Dermis blood vessel endothelial cell (primary cell): ENCODE measurements at places on chromosomes 4 and X.

DNA sequence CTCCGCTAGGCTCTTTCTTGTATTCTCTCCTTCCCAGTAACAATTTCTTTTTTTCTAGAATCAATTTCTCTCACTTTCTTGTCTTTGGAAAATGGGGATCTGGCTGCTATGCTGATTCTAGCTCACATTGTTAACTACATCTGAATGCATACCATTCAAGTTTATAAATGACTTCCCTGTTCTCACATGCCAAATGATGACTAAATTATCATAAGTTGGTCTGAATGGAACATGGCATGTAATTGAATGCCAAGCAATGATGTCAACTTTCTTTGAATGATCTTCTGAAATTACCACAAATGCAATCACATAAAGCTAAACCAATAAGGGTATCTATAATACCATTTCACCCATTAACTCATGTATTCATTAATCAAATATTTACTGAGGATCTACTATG is 2.7 kb upstream of the ITM2A start:
- DNase-seq = no peak

DNA sequence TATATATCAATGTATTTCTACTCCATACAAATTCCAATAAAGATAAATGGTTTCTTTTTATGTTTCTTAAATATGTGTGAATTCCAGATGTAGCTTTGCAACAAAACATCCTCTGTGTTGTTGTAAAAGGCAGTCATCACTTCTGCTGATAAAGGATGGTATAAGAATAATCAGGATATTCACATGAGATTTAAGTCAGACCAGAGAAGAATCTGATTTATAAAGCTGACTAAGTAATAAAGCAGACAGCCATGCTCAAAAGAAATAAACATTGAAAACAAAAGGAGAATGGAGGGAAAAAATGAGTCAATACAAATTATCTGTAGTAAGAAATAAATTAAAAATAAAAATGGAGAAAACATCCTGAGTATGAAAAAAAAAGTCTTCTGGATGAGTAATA is 27.0 kb upstream of the SLC7A11 start:
- DNase-seq = no peak

DNA sequence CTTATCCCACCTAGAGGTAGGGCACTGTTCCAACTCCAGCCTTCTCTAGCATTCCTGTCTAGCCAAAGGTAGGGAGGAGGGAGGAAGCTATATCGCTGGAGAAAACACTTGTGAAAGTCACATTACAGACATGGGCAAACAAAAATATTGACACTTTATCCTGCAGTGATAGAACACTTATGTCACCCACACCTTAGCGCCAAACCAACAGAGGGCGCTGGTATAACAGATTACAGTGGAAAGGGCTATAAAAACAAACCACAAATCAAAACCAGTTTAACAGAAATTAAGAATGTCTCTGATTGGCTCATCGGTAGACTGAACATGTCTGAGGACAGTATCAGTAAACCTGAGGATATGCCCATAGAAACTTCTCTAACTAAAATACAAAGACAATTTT is 451.3 kb downstream of the TLL1 start:
- DNase-seq = peak; percentile 3

- no peak for DNase-seq
Observed at GRCh38 chrX:5730556-5730955, 498.1 kb downstream of the NLGN4X start.

- no peak for DNase-seq
Observed at GRCh38 chrX:151773434-151773833, 38.9 kb downstream of the CNGA2 start.

- no peak for DNase-seq
Observed at GRCh38 chrX:49756692-49757091, 60.9 kb upstream of the PAGE1 start.

GRCh38 chr4:13597604-13598003 is 29.9 kb downstream of the BOD1L1 start:
- no peak for DNase-seq

GRCh38 chrX:48458711-48459110 is 11.3 kb downstream of the SLC38A5 start:
- no peak for DNase-seq

DNA sequence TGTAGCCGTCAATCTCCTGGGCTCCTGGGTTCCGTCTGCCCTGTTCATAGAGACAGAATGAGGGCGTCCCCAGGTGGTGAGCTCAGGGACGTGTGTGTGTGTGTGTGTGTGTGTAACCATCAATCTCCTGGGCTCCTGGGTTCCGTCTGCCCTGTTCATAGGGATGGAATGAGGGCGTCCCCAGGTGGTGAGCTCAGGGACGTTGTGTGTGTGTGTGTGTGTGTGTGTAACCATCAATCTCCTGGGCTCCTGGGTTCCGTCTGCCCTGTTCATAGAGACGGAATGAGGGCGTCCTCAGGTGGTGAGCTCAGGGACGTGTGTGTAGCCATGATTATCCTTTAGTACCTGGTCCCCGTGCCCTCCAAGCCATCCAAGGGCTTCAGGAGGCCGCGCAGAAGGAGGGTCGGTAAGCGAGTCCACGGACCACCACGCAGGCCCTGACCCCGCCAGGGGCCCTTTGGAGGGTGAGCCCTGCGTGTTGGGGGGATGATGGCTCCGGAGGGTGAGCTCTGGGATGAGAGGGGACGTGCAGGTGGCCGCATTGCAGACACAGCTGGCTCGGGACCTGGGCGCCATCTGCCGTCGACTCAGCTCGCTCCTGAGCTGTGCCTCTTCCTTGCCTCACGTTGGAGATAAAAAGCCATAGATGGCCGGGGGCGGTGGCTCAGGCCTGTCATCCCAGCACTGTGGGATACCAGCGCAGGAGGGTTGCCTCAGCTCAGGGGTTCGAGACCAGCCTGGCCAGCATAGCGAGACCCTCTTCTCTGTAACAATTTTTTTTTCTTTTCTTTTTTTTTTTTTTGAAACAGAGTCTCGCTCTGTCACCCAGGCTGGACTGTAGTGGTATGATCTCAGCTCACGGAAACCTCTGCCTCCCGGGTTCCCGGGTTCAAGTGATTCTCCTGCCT is 5.4 kb upstream of the GTPBP6 start:
- peak; percentile 59 for DNase-seq

DNA sequence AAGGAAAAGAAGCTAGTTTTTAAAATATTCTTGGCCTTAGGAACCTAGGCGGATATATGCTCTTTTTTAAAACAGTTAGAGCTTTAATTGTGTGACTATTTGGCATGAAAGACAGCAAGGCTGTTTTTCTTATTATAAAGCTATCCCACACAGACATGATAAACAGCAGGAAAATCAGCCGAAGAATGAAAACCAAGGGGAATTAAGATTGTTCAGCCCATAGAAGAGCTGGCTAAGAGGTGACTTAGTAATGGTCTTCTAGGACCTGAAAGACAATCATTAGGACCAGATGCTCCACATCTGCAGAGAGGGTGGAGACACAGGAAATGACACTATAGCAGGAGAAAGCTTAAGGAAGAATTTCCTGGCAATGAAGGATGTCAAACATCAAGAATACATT is 171.4 kb upstream of the NRK start:
- no peak for DNase-seq

DNA sequence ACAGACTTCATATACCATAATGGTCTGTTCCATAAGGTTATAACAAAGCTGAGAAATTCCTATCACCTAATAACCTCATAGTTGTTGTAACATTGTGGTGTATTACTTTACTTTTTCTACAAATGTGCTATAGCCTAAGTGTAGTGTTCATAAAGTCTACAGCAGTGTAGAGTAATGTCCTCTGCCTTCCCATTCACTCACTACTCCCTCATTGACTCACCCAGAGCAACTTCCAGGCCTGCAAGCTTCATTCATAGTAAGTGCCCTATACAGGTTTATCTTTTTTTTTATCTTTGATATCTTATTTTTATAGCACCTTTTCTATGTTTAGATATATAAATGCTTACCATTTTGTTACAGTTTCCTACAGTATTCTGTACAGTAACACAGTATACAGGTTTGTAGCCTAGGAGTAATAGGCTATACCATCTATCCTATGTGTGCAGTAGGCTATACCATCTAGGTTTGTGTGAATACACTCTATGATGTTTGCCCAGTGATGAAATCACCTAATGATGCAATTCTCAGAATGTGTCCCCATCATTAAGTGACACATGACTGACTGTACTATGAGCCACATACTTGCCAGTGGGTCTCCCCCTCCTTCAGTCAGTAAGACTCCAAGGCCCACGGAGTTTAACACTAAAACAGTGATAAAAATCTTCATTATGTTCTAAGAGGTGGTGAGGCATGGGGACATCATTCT is 299.9 kb downstream of the UNC5C start:
- no peak for DNase-seq

DNA sequence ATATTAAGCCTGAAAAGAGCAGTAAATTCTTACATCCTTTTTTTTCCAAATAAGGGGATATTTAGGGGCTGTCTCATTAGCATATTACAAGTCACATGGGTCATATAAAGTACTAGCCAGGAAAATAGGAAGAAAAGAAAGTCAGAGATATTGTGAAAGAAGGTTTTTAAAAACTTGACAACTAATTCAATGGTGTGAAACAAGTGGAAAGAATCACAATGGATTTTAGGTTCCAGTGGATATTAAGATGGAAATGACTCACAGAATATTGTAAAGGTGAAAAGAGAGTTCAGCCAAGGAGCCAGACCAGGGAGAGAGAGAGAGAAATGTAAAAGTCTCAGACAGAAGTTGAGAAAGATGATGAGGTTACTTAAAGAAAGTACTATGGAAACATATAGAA is 297.2 kb downstream of the IQCM start:
- DNase-seq = no peak

- no peak for DNase-seq
Observed at GRCh38 chr4:2497931-2498330, 29.0 kb downstream of the RNF4 start.

DNA sequence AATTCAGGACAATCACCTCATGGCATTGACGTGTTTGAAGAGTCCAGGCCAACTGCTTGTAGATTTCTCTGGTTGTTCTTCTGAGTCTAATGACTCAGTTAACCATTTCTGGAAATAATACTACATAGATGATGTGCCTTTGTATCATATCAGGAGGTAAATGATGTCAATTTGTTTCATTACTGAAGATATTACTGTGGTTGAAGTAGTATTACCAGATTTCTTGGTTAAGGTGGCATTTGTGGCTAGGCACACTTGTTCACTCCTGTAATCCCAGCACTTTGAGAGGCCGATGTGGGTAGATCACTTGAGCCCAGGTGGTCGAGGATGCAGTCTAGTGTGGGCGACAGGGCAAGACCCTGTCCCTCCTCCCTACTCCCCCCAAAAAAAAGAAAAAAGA is 15.7 kb downstream of the RPL9 start:
- DNase-seq = no peak

DNA sequence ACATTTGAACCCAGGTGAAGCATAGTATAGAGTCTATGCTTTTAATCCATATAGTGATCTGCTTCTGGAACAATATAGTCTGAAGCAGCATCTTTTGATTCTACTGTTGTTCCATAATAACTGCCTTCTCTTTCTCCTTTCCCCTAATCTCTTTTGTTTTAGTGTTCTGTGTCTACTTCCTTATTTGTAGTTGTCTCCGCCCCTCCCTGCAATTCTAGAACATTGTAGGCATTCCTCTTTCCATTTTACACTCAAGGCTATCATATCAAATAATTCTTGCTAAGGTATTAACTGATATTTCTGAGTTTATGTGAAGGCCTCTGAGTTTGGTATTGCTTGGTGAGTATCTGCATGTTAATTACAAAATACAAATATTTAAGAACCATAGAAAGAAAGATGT is 11.6 kb downstream of the BLTP1 start:
- DNase-seq = no peak

- DNase-seq = peak; percentile 62
Observed at GRCh38 chr4:2413821-2414610, 4.4 kb downstream of the ZFYVE28 start.

GRCh38 chr4:142156256-142156655 is 519.9 kb downstream of the IL15 start:
- DNase-seq = no peak

DNA sequence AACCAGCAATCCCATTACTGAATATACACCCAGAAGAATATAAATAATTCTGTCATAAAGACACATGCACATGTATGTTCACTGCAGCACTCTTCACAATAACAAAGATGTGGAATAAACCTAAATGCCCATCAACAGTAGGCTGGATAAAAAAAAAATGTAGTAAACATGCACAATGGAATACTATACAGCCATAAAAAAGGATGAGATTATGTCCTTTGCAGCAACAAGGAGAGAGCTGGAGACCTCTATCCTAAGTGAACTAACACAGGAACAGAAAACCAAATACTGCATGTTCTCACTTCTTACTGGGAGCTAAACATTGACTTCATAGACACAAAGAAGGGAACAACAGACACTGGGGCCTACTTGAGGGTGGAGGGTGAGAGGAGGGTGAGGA is 2067.7 kb downstream of the ARAP2 start:
- DNase-seq = no peak

DNA sequence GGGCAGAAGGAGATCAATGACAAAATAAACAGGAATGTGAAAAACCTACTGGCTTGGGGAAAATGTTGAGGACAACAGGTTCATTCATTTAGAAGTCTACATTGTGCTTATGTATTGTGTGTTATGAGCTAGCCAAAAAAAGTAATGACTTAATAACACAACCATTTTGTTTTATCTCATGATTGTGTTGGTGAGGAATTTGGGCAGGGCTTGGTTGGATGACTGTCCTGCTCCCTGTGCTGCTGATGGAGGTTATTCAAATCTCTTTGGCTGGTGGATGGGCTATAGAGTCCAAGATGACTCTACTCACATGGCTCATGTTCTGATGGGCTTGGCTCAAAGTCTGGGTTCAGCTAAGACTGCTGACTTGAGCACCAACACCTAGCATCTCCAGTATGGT is 116.3 kb downstream of the HS3ST1 start:
- no peak for DNase-seq

GRCh38 chr4:90958256-90958895 is 831.2 kb downstream of the CCSER1 start:
- DNase-seq = no peak

DNA sequence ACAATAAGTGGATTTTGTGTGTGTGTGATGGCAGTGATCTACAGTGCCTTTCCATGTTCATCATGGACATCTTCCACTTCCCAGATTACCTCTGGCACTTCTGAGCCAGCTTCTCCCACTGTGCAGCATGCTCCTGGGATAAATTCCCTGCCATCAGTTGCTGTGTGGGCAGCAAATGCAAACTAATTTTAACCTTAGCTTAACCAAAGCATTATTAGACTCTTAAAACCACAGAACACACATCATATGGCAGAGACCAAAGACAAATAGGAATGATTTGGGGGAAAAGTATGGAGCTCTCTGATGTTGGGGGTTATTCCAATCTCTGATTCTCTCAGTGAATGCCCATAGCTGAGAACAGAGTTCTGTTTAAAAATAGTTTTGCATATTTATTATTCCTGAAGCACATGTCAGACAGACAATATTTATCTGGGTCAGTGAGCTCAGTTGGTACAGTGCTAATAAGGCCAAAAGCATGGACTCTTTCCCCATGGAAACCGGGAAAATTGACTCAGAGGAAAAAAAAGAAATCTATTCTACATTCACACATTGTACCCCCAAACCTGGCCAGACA is 567.4 kb downstream of the IQCM start:
- DNase-seq = no peak
